Activated T-cell treated with anti-CD3 and anti-CD28 coated beads, Interleukin-2, amount 50 U/mL, for 72 hours (primary cell): ENCODE measurements at places on chromosomes 3 and 15. TPM values are rescaled to one million over a fixed set of nuclear protein-coding genes. Genes with fewer than 3 reads are reported as not detected.

GRCh38 chr3:50341537-50341936, 901 bp upstream of the RASSF1 start:
- no peaks in the 10 kb centered on the region for H3K27me3 ChIP-seq
- H3K27ac ChIP-seq = no peak overlapping the region
- H3K36me3 ChIP-seq = peaks cover 15% of the 10 kb centered on the region
- H3K4me3 ChIP-seq = peak overlapping the region; percentile 92

- H3K36me3 ChIP-seq = no peaks in the 10 kb centered on the region
- no peaks in the 10 kb centered on the region for H3K4me1 ChIP-seq
- peaks cover 18% of the 10 kb centered on the region for H3K27me3 ChIP-seq
- no peak overlapping the region for H3K27ac ChIP-seq
- no peak overlapping the region for H3K4me3 ChIP-seq
Observed at GRCh38 chr3:123469323-123469995, 20.6 kb upstream of the ADCY5 start.

GRCh38 chr15:78023081-78023665, 54.3 kb downstream of the TBC1D2B start:
- DNase-seq = no peak
- H3K4me3 ChIP-seq = no peak overlapping the region
- no peaks in the 10 kb centered on the region for H3K27me3 ChIP-seq

DNA sequence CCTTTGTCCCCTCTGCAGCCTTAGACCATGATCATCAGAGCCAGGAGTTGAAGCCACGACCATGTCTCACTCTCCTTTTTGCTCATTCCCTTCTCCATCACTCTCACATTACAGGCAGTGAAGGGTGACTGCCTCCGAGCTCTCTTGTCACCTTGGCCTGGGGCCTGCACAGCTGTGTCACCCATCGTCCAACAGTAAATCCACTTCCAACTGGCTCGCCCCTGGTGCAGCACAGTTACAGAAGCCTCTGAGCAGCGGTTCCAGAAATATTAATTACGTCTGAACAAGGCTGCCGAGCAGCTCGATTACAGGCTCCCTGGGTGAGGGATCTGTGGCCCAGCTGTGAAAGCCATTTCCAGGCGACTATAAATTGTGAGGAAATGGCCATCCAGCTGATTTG, 528.2 kb downstream of the NR2F2 start:
- no peaks in the 10 kb centered on the region for H3K27me3 ChIP-seq
- no peak overlapping the region for H3K4me3 ChIP-seq
- H3K27ac ChIP-seq = no peak overlapping the region
- no peaks in the 10 kb centered on the region for H3K4me1 ChIP-seq
- no peaks in the 10 kb centered on the region for H3K36me3 ChIP-seq

GRCh38 chr3:30720586-30721313, 114.3 kb downstream of the TGFBR2 start:
- peaks cover 1% of the 10 kb centered on the region for H3K36me3 ChIP-seq
- no peaks in the 10 kb centered on the region for H3K4me1 ChIP-seq
- no peak for DNase-seq
- H3K27me3 ChIP-seq = no peaks in the 10 kb centered on the region
- H3K27ac ChIP-seq = no peak overlapping the region

Gene ZKSCAN7
- 4.9 TPM for total RNA-seq

Gene GATM
- 1.2 TPM for total RNA-seq

Gene RUVBL1
- 39.7 TPM for total RNA-seq

Gene MITF
- total RNA-seq = 0.32 TPM

Gene NRROS
- 20.6 TPM for total RNA-seq

Gene SLCO2A1
- 0.10 TPM for total RNA-seq
